ENCODE measurements at places on chromosomes 4 and X. TPM values are rescaled to one million over a fixed set of nuclear protein-coding genes. Genes with fewer than 3 reads are reported as not detected.
A peak's percentile ranks its signal among the peaks of the same experiment; 100 is the strongest.

DNA sequence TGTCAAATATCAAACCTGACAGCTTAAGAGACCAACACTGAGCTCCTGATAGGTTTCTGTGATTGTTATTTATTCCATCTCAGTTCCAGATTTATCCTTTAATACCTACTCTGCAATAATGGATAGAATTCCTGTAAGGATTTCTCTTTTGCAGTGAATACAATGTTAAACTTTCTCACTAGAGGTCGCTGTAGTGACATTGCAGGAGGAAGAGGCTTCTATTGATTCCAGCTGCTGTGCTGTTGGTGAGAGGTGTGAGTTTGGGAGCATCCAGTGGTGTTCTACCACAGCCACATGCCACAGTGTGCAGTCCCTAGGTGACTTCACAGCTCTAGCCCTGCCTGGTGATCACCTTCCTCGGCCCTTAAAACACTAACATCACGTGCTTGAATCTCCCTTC is 34.6 kb upstream of the DCAF8L2 start:
- H3K4me3 ChIP-seq, result no peak overlapping the region
- H3K27ac ChIP-seq, result no peak overlapping the region
- H3K4me1 ChIP-seq, result no peaks in the 10 kb centered on the region
- DNase-seq, result no peak
- H3K27me3 ChIP-seq, result no peaks in the 10 kb centered on the region

DNA sequence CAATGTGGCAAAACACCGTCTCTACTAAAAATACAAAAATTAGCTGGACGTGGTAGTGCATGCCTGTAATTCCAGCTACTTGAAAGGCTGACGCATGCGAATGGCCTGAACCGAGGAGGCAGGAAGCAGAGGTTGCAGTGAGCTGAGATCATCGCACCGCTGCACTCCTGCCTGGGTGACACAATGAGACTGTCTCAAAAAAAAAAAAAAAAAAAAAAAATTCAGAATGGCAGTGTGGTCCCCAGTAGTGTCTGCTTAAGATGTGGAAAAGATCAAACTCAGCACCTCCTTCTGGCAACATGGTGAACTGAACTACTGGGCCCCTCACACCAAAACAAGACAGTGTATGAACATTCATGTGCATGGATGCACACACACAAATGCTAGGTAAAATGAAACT is 32.2 kb downstream of the SMS start:
- peak overlapping the region; percentile 87 for H3K27ac ChIP-seq
- no peak overlapping the region for H3K4me3 ChIP-seq
- H3K27me3 ChIP-seq, result no peaks in the 10 kb centered on the region
- DNase-seq, result peak; percentile 64
- H3K36me3 ChIP-seq, result peaks cover 19% of the 10 kb centered on the region
- peaks cover 35% of the 10 kb centered on the region for H3K4me1 ChIP-seq

- H3K4me1 ChIP-seq, result peaks cover 4% of the 10 kb centered on the region
- H3K4me3 ChIP-seq, result no peak overlapping the region
- H3K27ac ChIP-seq, result no peak overlapping the region
- DNase-seq, result no peak
- no peaks in the 10 kb centered on the region for H3K36me3 ChIP-seq
Measured at GRCh38 chr4:102778720-102779119, 18.0 kb upstream of the MANBA start.

DNA sequence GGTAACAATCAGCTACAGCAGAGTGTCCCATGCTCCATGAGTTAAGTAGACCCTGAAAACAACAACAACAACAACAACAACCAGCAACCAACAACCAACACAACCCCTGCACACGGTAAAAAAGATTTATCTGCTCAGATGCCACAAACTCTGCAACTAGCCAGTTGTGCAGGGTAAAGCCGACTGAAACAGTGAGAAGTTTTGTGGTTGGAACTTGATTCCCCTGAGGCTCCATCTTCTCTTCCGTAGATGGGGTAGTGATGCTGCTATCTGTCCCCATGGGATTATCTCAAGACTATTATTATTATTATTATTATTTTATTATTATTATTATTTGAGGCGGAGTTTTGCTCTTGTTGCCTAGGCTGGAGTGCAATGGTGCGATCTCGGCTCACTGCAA is 50.6 kb upstream of the RAPGEF2 start:
- no peaks in the 10 kb centered on the region for H3K36me3 ChIP-seq
- no peak overlapping the region for H3K4me3 ChIP-seq
- H3K4me1 ChIP-seq, result peaks cover 18% of the 10 kb centered on the region
- peaks cover 13% of the 10 kb centered on the region for H3K27me3 ChIP-seq
- DNase-seq, result no peak

DNA sequence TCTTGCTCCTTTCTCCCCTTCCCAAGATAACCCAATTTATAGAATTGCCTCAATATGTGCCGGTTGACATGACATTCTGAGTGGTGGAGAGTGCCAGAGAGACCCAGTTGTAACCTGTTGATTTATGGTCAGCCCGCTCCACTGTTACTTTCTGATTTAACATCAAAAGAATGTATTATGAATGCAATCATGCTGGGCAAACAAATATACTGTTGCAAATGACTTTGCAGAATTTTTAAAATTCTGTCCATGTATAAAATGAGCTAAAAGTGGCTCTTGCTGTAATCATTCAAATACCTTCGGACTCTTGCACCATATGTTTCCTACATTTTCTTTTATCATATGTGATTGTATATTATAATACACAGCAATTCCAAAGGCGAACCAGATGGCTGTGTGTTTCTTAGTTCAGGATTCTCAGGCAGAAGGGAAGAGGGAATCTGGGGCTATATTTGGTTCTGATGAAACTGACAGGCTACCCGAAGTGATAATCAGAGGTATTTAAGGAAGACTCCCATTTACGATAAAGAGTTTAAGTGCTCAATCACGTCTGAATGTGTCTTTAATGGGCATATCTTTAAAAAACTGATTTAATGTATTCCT is 131.7 kb downstream of the CLCN4 start:
- H3K27me3 ChIP-seq, result no peaks in the 10 kb centered on the region
- H3K36me3 ChIP-seq, result no peaks in the 10 kb centered on the region
- H3K4me3 ChIP-seq, result no peak overlapping the region
- H3K4me1 ChIP-seq, result no peaks in the 10 kb centered on the region

DNA sequence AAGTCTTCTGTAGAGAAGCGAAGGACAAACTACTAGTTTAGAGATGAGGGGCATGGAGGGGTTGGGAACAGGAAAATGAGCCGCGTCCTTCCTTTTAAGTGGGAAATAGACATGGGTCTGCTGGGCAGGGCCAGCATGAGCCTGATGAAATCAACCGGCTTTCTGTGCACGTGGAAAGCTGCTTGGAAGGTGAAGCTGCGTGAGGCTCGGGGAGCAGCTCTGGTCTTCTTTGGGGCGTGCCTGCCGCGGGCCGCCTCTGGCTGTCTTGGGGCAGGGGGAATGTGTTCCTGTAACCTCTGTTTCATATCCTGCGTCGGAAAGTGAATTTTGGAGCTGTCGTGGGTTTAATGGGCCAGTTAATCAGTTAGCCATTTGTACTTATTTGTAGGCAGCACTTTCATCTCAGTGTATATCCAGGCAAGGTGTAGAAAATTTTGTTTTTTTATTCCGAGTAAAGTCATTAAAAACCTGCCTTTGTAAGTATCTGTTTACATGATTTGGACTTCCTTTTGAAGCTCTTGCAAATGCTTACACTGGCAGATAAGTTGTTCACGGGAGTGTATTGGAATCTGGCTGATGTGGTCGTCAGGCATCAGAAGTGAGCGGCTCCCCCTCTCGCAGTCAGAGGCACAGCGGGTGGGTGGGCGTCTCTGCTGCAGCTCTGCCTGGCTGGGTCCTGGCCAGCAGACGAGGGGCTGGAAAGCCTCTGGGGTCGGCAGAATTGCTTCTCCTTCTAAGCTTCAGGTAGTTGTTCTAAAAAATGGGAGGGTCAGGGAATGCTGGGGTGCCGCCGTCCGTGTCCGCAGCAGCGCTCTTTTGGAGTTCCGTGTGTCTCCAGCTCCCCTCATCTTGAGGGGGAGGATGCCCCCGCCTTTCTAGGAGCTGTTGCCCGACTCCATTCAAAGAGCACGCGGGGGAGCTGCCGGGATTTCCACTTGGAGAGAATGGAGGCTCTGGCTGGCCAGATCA is 70.5 kb upstream of the HGFAC start:
- peaks cover 12% of the 10 kb centered on the region for H3K27me3 ChIP-seq
- no peak overlapping the region for H3K27ac ChIP-seq
- H3K4me1 ChIP-seq, result peaks cover 31% of the 10 kb centered on the region
- DNase-seq, result no peak
- no peaks in the 10 kb centered on the region for H3K36me3 ChIP-seq

DNA sequence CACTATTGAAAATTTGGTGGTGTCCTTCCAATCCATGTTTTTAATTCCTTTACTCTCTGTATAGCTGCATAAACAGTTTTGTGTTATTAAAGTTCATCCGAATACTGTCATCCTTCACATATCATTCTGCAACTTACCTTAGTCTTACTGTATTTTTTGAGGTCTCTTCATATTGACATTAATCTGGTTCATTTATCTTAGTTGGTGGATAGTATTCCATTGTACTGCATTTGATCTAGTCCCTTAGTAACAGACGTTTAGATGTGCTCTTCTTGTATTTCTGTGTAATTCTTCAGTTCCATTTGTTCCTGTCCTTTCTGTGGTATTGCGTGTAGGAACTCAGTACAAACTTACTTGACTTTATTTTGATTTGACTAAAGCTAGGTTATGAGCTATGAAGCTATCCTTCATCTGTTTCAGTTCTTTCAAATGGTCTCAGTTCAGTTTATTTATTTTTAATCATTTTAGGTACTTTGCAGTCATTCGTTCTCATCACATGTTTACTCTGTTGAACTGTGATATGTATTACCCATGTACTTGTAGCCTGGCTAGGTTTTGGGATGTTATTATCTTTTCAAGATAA is 41.3 kb downstream of the RAPGEF2 start:
- H3K27me3 ChIP-seq, result no peaks in the 10 kb centered on the region
- peaks cover 4% of the 10 kb centered on the region for H3K36me3 ChIP-seq
- DNase-seq, result no peak
- H3K27ac ChIP-seq, result no peak overlapping the region
- H3K4me1 ChIP-seq, result peaks cover 11% of the 10 kb centered on the region
- no peak overlapping the region for H3K4me3 ChIP-seq

The CXCL1 gene
- not detected for total RNA-seq

DNA sequence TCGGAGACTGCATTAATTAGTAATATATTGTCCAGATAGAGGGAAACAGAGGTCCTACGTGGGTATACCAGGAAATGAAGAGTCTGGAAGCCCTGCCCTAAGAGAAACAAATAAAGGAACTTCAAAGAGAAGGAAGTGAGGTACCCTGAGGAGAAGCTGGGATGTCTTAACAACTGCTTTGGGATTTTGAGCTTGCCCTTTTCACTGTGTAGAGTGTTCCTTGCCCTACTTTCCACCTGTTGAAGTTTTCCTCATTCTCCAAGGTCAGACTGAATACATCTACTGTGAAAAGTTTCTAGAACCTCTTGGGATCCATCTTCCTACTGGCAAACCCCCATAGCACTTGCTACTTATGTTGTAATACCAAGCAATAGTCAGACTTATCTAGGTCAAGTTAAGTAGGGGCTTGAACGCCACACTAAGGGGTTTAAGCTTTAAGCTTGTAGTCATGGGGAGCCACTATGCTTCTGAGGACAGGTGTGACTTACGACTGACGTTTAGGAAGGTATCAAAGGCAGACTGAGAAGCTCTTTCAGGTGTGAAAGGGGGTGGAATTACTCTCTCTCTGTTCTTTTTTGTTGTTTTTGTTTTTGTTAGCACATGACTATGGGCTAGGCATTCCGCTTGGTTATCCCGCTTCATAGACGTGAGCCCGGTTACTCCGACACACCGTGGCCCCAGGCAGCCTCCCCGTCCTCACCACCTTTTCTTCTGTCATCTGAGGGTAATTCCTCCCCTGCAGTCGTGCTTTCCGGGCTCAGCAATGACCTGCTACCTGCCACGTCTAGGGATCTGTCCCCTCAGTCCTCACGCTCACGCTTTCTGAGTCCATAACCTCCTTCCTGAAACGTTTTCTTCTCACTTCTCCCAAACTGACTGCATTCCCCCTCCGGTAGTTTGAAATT is 959 bp upstream of the REST start:
- no peaks in the 10 kb centered on the region for H3K27me3 ChIP-seq
- DNase-seq, result peak; percentile 21
- peak overlapping the region; percentile 55 for H3K27ac ChIP-seq
- peaks cover 12% of the 10 kb centered on the region for H3K36me3 ChIP-seq
- peaks cover 35% of the 10 kb centered on the region for H3K4me1 ChIP-seq

The GRPEL1 gene
- 68.7 TPM for total RNA-seq

The ANTXR2 gene
- total RNA-seq, result 12.6 TPM

DNA sequence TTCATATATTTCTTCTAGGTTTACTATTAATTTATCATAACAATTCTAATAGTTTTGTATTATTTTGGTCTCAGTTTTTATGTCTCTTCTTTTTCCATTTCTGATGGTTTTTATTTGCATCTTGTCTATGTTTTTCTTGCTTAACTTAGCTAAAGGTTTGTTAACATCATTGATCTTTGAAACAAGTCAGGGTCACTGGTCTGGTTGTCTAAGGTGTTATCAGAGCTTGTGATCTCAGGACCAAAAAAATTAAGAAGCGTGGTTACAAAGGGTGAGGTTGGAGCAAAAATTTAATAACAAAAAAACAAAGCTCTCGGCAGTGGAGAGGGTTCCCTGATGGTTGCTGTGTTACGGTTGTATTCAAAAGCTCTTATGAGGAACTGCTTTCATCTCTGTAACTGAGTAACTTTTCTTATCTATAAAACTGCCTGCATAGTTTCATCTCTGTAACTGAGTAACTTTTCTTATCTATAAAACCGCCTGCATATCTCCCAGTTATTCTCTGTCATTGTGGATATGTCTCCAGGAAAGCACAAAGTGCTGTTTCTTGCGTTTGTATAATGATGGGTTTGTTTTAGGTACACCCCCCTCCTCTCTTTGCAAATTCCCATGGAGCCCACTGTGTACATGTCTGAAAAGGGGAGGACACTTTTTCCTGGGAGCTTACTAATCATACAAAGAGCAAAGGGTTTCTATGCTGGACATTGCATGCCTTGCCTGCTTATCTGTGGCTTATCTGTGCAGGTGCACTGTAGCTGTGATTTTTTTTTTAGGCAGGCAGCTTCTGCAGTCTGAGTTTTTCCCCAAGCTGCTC is 62.4 kb upstream of the UGT2B15 start:
- no peak overlapping the region for H3K27ac ChIP-seq
- DNase-seq, result no peak
- no peaks in the 10 kb centered on the region for H3K36me3 ChIP-seq
- H3K27me3 ChIP-seq, result no peaks in the 10 kb centered on the region
- H3K4me3 ChIP-seq, result no peak overlapping the region
- H3K4me1 ChIP-seq, result no peaks in the 10 kb centered on the region

The ARFIP1 gene
- total RNA-seq, result 9.3 TPM

GRCh38 chr4:16687845-16688244 is 210.6 kb downstream of the LDB2 start:
- no peak overlapping the region for H3K4me3 ChIP-seq
- no peak for DNase-seq
- no peak overlapping the region for H3K27ac ChIP-seq
- H3K36me3 ChIP-seq, result no peaks in the 10 kb centered on the region
- H3K4me1 ChIP-seq, result no peaks in the 10 kb centered on the region

The ARSJ gene
- total RNA-seq, result not detected

The ETDA gene
- not detected for total RNA-seq

The PARM1 gene
- total RNA-seq, result not detected

The SMPX gene
- total RNA-seq, result not detected

- no peak for DNase-seq
- no peak overlapping the region for H3K27ac ChIP-seq
- no peak overlapping the region for H3K4me3 ChIP-seq
- H3K4me1 ChIP-seq, result peaks cover 5% of the 10 kb centered on the region
- no peaks in the 10 kb centered on the region for H3K36me3 ChIP-seq
Measured at GRCh38 chr4:41835321-41835995, 86.9 kb upstream of the PHOX2B start.

All from activated CD4-positive, alpha-beta memory T cell treated with anti-CD3 and anti-CD28 coated beads for 36 hours (primary cell).